ENCODE measurements at places on chromosomes 2 and 18. TPM values are rescaled to one million over a fixed set of nuclear protein-coding genes. Genes with fewer than 3 reads are reported as not detected.
A peak's percentile ranks its signal among the peaks of the same experiment; 100 is the strongest.

DNA sequence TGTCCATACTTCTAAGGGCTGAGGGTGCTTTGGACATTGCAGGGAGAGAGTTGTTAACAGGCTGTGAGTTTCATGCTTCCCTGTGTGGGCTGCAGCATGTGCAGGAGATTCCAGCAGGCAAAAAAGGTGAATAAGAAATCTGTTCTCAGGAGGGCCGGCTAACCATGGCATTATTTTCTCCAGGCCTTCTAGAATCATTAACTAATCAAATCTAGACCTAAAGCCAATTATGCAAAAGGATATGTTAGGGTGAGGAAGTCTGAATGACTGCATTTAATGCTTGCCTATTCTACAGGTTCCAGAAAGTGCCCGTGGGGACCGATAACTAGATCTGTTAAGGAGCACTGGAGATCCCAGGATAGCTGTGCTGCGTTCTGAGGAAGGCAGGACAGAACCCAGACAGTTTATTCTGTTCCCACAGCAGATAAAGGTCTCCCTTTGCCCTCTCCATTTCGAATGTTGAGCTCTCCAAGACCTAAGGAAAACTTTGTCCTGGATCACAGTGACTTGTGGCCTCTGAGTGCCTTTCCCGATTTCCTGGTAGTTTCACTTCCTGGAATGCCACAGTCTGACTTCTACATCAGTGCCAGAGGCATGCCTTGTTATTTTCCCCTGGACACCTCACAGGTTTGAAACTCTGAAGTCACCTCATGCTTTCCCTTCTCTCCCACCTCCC, 50.0 kb upstream of the ZFP36L2 start:
- DNase-seq, result no peak

GRCh38 chr2:180583441-180584140, 396.8 kb upstream of the UBE2E3 start:
- DNase-seq, result no peak

- no peak for DNase-seq
Measured at GRCh38 chr2:38064801-38065501, 11.0 kb downstream of the CYP1B1 start.

DNA sequence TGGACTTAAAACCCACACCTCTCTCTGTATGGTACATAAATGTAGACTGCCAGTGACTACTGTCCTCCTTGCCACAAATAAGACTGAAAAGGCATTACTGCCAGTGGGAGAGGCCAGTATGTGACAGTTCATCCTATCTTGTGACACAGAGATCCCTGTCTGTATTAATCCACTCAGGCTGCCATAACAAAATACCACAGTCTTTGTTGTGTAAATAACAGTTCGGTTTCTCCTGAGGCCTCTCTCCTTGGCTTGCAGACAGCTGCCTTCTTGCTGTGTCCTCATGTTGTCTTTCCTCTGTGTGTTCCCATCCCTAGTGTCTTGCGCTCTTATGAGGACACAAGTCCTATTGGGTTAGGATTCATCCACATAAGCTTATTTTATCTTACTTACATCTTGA, 46.4 kb upstream of the IL1RL1 start:
- DNase-seq, result no peak

DNA sequence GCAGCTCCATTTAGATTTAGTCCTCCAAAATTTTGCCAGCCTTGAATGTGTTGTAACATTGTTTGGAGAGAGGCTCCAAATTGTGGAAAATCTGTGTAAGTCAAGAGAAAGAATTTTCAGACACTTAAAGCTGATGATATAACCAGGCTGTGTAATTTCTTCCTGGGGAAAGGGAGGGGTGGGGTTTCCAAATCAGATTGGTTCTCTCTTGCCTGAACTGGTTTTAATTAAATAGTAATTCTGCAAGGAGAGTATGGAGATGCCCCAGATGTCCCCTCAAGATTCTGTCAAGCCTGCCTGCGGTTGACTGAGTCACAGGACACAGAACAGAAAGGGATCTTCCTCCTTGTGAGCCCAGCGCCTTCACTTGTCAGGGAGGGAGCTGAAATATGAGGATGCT, 54.5 kb downstream of the C18orf63 start:
- DNase-seq, result no peak

GRCh38 chr2:207835805-207836204, 66.1 kb upstream of the FZD5 start:
- DNase-seq, result no peak

DNA sequence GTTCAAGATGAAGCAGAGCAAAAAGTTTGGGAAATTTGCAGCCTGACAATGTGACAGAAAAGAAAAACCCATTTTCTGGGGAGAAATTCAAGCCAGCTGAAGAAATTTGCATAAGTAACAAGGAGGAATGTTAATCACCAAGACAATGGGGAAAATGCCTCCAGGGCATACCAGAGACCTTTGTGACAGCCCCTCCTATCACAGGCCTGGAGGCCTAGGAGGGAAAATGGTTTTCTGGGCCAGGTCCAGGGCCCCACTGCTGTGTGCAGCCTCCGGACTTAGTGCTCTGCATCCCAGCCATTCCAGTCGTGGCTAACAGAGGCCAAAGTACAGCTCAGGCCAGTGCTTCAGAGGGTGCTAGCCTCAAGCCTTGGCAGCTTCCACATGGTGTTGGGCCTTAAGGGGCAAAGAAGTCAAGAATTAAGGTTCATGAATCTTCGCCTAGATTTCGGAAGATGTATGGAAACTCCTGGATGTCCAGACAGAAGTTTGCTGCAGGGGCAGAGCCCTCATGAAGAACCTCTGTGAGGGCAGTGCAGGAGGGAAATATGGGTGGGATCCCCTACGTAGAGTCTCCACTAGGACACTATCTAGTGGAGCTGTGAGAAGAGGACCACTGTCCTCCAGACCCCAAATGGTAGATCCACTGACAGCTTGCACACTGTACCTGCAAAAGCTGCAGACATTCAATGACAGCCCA, 314.1 kb upstream of the TRIB2 start:
- no peak for DNase-seq

DNA sequence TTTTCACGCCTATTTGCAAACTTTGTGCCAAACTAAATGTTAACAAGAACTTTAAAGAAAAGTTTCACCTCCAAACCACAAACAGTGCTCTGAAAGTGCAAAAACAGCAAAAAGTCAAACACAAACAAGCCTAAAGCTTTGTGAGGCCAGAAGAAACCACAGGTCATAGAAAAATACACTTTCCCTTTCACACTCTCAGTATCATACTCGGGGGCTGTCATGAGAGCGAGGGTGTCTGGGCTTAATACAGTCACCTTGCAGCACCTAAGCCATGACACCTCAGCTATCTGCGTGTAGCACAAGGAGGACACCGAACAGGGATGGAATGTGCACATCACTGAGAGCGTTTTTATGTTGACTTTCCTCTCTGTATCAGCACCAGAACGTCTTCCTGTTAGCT, 26.6 kb upstream of the SEH1L start:
- DNase-seq, result no peak

- no peak for DNase-seq
Measured at GRCh38 chr2:196263181-196263747, 91.9 kb upstream of the STK17B start.

GRCh38 chr2:254241-254640, 9.6 kb downstream of the SH3YL1 start:
- DNase-seq, result no peak

- no peak for DNase-seq
Measured at GRCh38 chr2:70790136-70790828, at the start of gene FIGLA. Gene FIGLA (minus strand): TSS chr2:70790643. CDS start chr2:70790638, 5 bp downstream.

- no peak for DNase-seq
Measured at GRCh38 chr2:54653572-54654204, 69.8 kb upstream of the EML6 start.

GRCh38 chr18:8121942-8122480, 487.2 kb upstream of the RAB12 start:
- no peak for DNase-seq

DNA sequence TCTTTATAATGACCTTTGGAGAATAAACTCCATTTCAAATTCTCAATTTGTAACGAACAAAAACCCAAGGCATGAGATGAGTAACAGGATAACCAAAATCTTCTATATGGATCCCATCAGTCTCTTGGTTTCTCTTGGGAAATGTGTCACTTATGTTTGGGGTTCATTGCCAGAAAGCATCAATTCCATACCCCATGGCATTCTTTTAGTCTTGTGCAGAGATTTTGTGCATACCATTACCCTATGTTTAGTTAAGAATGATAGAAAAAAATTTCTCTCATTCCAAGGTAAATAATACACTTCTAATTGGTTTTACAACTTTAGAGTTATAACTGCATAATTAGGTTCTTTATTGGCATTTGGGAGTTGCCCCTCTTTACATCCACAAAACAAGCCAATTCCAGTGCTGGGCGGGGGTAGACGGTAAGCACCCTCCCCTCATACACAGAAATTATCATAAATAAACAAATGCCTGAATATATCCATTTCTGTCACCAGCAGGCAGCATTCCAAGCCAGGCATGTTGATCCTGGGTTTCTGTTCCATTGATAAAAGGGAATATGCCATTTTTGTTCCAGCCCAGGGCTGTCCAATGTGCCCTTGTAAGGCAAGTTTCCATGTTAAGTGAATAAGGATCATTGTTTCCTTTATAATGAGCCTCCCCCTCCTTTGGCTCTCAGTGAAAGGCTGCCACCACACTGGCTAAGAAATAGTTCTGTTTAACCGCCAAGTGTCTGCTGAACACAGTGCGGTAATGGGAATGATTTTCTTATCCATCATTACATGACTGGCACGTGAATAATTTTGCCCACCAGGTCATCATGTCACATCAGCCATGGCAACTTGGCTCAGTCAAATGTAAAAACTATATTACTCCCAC, 680.1 kb upstream of the ZEB2 start:
- DNase-seq, result no peak

- DNase-seq, result no peak
Measured at GRCh38 chr2:96537734-96538486, 1.4 kb downstream of the ARID5A start.

- DNase-seq, result no peak
Measured at GRCh38 chr18:32735781-32736180, 37.0 kb downstream of the KLHL14 start.

- no peak for DNase-seq
Measured at GRCh38 chr2:121650315-121650930, 1.2 kb upstream of the CLASP1 start.

DNA sequence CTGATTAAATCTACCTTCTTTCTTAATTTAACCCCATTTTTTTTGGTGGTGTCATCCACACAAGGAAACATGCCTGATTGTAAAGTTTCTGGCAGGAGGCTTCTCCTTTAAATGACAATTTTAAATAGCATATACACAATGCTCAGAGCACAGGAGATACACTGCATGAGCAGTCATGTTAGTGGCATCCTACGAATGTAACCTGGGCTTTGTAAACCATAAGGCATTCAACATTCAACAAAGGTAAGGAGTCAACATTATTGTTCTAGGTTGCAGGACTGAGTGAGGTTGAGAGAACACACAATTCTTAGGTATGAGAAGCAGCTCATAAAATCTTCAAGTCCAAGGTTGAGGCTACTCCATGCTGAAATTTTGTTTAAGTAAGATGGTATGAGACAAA, 266.6 kb upstream of the SIX2 start:
- no peak for DNase-seq

GRCh38 chr2:54103454-54104314, 11.7 kb upstream of the ACYP2 start:
- DNase-seq, result peak; percentile 23

GRCh38 chr18:59140302-59140885, 710 bp downstream of the SEC11C start:
- DNase-seq, result no peak

DNA sequence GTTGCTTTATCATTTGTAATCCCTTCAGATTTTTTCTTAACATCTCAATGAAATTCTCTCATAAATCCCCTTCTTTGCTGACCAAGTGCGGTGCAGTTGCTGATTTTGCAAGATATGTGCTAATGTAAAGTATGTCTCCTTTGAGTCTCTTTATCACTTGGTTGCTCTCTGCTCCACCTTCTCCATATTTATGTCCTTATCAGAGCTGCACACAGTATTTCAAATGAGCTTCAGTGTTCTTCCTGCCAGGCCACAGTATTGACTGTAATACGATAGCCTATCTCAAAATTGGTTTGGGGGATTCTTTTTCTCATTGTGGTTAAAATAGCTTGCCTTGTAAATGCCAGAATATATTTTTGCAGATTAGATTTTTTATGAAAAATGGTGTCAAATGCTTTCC, 32.2 kb downstream of the MAIP1 start:
- DNase-seq, result no peak

DNA sequence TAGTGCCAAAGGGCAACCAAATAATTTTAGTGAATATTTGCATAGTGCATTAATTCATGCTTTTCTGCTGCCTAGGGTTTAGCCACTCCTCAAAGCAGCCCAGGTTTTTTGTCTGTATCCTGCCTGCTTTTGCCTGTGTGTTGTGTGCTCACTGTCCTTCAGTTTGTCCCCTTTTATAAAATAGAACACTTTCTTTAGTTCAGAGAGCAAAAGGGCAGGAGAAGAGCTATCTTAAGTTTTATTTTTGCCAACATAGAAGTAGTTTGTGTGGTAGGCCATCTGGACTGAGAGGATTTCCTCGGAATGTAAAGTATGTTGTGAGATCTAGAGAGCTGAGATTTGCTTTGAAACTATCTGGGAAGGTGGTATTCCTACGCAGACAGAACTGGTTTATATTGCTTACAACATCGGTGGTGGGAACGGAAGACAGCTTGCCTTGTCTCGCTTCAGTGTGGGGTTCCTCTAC, 64.9 kb downstream of the EML4 start:
- DNase-seq, result no peak

DNA sequence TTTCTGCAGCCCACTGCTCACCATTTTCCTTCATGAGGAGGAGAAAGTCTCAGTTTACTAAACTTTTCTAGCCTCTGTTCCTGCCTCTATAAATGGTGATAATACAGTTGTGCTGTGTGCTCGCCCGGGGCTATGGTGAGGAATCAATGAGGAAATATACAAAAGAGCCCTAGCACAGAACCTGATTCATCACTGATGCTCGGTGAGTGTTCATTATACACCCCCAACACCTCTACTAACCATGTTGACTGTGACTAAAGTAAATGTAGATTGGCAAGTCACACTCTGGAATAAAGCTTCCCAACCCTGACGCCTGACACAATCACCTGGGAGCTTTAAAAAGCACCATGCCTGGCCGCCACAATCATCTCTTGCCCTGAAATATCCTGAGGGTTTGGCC, 118.8 kb upstream of the CYP1B1 start:
- no peak for DNase-seq

DNA sequence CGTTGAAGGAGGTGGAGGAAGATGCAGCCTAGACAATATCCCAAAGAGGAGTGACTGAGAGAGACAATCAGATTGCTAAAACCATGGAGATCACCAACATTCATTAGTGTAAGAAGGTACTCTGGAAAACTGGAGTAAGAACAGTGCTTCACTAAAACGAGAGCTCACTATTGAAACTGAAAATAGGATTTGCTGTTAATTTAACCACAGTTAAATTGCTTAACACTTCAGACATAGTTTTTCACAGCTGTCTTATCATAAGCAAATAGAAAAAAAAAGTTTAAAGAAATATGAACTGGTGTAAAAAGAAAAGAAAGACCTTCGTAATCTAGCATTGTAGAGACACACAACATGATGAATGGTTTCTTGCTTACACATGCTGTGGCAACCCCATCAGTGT, 1049.8 kb upstream of the CHAC2 start:
- DNase-seq, result no peak

- no peak for DNase-seq
Measured at GRCh38 chr2:28432362-28432761, 39.7 kb downstream of the FOSL2 start.

Gene RANBP2
- 36.8 TPM for total RNA-seq

Gene TUBB8B
- total RNA-seq, result 5.8 TPM

Gene SLC9A4
- 0.42 TPM for total RNA-seq

Gene CAPN14
- 266 TPM for total RNA-seq

Gene MAL
- total RNA-seq, result 1,903 TPM

Gene C2orf78
- not detected for total RNA-seq

Gene DHRS9
- 13.2 TPM for total RNA-seq

Gene INO80B
- total RNA-seq, result 14.5 TPM

Gene IGFBP5
- 122 TPM for total RNA-seq

Gene UGT1A3
- 2.8 TPM for total RNA-seq

Gene ANKRD62
- total RNA-seq, result 0.27 TPM
